Psoas muscle (tissue), 8 donors: ENCODE measurements at places on chromosomes 2 and 18. TPM values are rescaled to one million over a fixed set of nuclear protein-coding genes. Genes with fewer than 3 reads are reported as not detected.

Gene STK11IP
- total RNA-seq: 5.5 TPM

Gene ORC4
- total RNA-seq: 40.0 TPM

Gene TBR1
- total RNA-seq: not detected

Gene PROKR1
- total RNA-seq: not detected

Gene CD8B
- total RNA-seq: 0.43 TPM

Gene TNP1
- not detected for total RNA-seq

Gene LYPD1
- total RNA-seq: not detected

Gene DCC
- not detected for total RNA-seq

DNA sequence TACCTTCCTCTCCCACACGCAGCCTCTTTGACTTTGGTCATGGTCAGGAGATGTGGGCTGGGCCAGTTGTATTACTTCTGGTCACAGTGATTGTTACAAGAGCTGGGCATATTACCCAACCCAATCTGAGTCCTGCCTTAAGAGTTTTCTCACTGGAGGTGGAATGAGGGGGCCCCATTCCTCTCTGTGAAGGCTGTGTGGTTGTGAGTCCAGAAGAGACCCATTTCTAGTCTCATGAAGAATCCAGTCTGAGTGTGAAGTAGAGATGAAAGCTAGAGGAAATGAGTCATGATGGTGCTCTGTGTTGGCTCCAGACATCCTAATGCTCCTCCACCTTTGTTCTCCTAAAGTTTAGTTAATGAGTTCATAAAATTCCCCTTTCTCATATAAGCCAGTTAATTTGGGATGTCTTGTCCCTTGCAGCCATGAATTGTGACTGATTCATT is 50.8 kb upstream of the RASGRP3 start:
- no peak overlapping the region for H3K27ac ChIP-seq
- no peaks in the 10 kb centered on the region for H3K36me3 ChIP-seq
- no peaks in the 10 kb centered on the region for H3K4me1 ChIP-seq
- no peak overlapping the region for H3K4me3 ChIP-seq

GRCh38 chr18:74976331-74976909 is 232.5 kb downstream of the PTGR3 start:
- no peaks in the 10 kb centered on the region for H3K4me1 ChIP-seq
- no peaks in the 10 kb centered on the region for H3K27me3 ChIP-seq
- no peaks in the 10 kb centered on the region for H3K36me3 ChIP-seq

- H3K4me3 ChIP-seq: no peak overlapping the region
- H3K27me3 ChIP-seq: no peaks in the 10 kb centered on the region
- no peak for DNase-seq
- H3K27ac ChIP-seq: no peak overlapping the region
- H3K4me1 ChIP-seq: no peaks in the 10 kb centered on the region
Measured at GRCh38 chr18:68734308-68734707, 19.4 kb upstream of the TMX3 start.

DNA sequence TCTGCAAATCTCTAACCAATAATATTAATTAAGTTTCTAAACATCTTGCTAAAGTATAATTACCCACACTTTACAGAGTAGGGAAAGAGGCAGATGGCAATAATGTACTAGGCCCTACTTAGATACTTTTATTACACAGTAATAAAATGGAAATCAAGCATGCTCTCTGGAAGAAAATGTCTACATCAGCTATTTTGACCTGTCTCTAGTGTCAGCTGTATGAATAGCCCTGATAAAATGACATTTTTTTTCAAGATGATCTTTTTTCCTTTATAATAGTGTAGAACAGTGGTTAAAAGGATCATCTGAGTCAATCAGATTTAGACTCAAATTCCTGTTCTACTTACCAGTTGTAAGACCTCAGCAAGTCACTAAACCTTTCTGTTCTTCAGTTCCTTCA is 397.3 kb downstream of the GRB14 start:
- no peak overlapping the region for H3K4me3 ChIP-seq
- no peak for DNase-seq
- no peaks in the 10 kb centered on the region for H3K4me1 ChIP-seq
- no peaks in the 10 kb centered on the region for H3K27me3 ChIP-seq

DNA sequence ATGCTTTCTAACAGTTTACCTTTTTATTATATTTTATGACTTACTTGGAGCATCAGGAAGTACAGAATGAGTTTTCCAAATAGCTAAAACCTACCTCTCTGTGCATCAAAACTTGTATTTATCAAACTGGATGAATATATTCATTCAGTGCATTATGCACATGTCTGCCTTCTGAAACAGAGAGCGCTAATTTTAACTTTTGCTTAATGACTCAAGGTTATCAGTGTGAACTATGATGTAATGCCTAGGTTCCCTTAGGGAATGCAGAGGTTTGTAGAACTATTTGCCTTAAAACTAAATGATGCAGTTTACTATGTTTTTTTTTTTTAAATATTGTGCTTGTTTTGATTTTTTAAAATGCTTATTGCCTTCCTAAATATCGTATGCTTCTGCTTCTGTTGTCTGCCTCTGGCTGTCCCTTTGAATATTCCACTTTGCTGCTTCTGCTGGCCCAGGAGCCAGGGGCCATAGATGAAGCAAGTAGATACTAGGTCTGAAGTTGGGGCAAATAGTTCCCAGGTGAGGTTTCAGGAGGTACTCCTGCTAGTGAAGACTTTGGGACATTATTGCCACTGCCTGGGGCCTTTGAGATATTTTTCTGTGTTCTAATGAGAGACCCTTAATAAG is 16.5 kb downstream of the TMEM178A start:
- no peaks in the 10 kb centered on the region for H3K36me3 ChIP-seq
- no peak overlapping the region for H3K27ac ChIP-seq
- no peak for DNase-seq
- no peak overlapping the region for H3K4me3 ChIP-seq
- H3K4me1 ChIP-seq: peaks cover 4% of the 10 kb centered on the region
- H3K27me3 ChIP-seq: no peaks in the 10 kb centered on the region

- H3K36me3 ChIP-seq: no peaks in the 10 kb centered on the region
- DNase-seq: no peak
- H3K27me3 ChIP-seq: no peaks in the 10 kb centered on the region
- H3K27ac ChIP-seq: no peak overlapping the region
- H3K4me3 ChIP-seq: no peak overlapping the region
Measured at GRCh38 chr18:49723648-49724180, 89.6 kb downstream of the ACAA2 start.

DNA sequence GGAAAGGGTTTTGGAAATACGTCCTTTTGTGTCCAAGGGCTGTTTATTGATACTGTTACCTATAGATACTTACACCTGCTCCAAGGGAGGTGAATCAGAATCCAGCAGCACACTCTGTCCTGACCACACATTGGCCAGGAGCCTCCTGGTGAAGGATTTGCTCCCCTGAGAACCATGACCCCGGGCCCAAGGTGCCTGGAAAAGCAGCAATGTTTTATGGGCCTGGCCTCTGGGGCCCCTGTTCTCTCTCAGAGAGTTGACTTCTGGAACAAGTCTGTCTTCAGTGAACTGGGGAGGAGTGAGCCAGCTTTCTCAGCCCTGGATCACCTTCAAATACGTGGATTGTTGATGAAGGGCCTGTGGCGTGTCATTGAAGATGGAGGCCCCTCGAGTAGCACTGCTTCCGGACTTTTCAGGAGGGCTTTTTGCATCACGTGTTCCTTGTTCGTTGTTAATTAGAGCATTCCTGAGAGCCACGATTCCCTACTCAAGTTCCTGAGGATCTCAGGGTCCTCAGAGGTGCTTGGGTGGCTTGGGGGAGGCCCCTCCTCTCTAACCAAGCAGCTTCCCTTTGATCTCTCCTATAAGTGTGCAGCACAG is 78.5 kb upstream of the RPL31 start:
- no peak overlapping the region for H3K4me3 ChIP-seq
- peaks cover 8% of the 10 kb centered on the region for H3K4me1 ChIP-seq
- H3K36me3 ChIP-seq: peaks cover 9% of the 10 kb centered on the region
- no peak overlapping the region for H3K27ac ChIP-seq

DNA sequence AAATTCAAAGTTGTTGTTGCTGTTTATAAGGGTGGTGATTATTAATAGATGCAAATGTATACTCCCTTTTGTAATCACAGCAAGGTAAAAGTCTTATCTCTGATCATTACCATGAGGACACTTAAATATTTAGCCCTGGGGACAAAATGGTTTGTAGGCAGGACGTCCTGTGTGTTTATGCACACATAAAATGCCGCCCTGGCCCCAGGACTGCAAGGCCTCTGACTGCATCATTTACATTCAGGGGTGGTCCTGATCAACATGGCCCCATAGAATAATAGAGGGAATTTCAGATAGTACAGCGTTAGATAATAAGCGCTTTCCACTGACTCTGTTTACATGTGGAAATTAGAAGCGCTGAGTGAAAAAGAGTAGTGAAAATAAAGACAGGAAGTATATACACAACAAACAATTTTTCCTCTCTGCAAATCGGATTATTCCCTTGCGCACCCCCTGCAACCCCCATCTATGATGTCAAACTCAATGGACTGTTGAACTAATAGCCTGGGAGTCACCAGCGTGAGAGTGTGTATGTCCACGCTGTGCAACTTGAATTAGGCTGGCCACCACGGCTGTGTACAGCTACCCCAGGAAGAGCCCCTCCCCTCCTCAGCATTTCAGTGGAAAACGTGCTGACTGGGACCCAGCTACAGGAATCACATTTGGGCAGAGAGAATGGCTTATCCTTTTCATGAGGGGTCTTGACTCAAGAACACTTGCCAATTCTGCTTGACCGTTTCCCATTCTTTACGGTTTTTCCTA is 291.5 kb downstream of the SOX11 start:
- H3K4me3 ChIP-seq: no peak overlapping the region
- no peak overlapping the region for H3K27ac ChIP-seq
- no peaks in the 10 kb centered on the region for H3K36me3 ChIP-seq
- no peaks in the 10 kb centered on the region for H3K4me1 ChIP-seq
- no peak for DNase-seq
- peaks cover 13% of the 10 kb centered on the region for H3K27me3 ChIP-seq

GRCh38 chr2:84741182-84741822 is 139.6 kb downstream of the TRABD2A start:
- no peak overlapping the region for H3K4me3 ChIP-seq
- no peaks in the 10 kb centered on the region for H3K4me1 ChIP-seq
- no peak for DNase-seq
- H3K27ac ChIP-seq: no peak overlapping the region
- peaks cover 4% of the 10 kb centered on the region for H3K27me3 ChIP-seq

DNA sequence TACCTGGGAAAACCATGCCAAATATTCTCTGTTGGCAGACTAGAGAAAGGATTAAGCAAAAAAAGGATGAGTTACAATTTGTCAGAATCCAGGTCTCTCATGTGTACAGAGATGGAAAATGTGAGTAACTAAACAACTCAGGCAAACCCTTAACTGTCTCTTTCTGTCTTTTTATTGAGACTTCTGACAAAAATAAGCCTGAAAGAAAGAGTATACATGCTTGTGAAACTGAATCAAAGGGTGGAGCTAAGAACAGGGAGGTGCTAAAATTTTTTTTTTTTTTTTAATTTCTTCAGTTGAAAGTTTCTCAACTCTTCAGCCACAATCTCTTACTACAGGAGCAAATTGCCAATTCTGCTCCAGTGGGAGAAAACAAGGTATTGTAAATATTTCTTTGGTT is at the start of gene SERPINB10:
SERPINB10 (plus strand) TSS at position 295 of the 400 bp plus-strand sequence. CDS start 7,553 bp downstream, outside the sequence.
- no peaks in the 10 kb centered on the region for H3K27me3 ChIP-seq
- no peaks in the 10 kb centered on the region for H3K4me1 ChIP-seq
- H3K4me3 ChIP-seq: no peak within 1 kb of the TSS
- DNase-seq: no peak

GRCh38 chr2:160794926-160795325 is 301.3 kb upstream of the RBMS1 start:
- H3K36me3 ChIP-seq: no peaks in the 10 kb centered on the region
- no peak for DNase-seq
- no peak overlapping the region for H3K4me3 ChIP-seq
- H3K4me1 ChIP-seq: no peaks in the 10 kb centered on the region

DNA sequence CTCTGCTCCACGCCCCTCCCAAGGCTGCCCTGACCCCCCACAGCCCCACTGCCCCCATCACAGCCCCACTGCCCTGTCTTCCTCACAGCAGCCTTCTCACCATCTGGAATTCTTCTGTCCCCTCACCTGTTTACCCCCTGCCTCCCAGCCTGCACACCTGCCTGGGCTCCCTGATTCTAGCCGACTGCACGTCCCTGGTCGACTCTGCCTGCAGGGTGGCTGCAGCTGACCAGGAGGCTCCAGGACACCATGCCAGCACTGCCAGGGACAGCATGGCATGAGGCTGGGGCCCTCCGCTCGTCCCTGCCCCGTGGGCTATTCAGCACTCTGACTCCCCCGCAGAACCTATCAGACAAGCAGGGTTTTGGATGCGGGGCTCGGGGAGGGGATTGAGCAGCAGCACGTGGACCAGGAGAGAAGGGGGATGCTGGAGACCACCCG is 254.1 kb downstream of the HDAC4 start:
- peaks cover 9% of the 10 kb centered on the region for H3K4me1 ChIP-seq
- H3K4me3 ChIP-seq: no peak overlapping the region
- peaks cover 90% of the 10 kb centered on the region for H3K36me3 ChIP-seq

- H3K4me1 ChIP-seq: no peaks in the 10 kb centered on the region
- H3K27ac ChIP-seq: no peak overlapping the region
- no peaks in the 10 kb centered on the region for H3K27me3 ChIP-seq
- DNase-seq: no peak
- H3K4me3 ChIP-seq: no peak overlapping the region
Measured at GRCh38 chr18:23701017-23701416, 11.8 kb downstream of the LAMA3 start.

DNA sequence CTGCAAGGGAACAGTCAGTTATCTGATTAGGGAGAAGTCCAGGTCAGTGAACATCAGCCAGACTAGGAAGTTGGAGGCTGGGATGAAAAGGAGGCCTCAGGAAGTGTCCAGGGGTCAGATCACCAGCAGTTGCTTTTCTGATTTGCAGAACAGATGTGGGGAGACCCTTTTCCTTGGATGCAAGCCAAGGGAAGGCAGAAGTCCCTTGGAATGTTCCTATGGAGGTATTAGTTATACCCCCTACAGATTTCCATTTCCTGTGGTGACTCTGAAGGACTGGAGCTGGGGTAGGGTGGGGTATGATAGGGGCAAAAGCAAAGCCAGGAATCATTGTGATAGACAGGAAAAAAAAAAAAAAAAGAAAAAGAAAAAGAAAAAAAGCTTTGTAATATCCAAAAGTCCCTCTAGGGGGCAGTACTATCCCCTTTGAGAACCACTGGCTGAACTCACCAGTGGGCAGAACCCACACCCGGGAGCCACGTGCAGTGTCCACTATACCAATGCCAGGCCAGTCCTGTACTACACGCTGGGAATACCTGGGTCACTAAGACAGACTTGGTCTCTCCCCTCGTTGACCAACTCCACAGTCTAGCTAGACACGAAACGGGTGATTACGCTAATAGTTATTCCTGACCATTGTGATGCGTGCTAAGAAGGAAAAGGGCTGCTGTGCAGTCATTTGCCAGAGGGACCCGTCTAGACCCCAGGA is 7.4 kb downstream of the DYSF start:
- peaks cover 20% of the 10 kb centered on the region for H3K36me3 ChIP-seq
- H3K4me3 ChIP-seq: no peak overlapping the region
- peaks cover 98% of the 10 kb centered on the region for H3K4me1 ChIP-seq
- DNase-seq: peak; percentile 78

DNA sequence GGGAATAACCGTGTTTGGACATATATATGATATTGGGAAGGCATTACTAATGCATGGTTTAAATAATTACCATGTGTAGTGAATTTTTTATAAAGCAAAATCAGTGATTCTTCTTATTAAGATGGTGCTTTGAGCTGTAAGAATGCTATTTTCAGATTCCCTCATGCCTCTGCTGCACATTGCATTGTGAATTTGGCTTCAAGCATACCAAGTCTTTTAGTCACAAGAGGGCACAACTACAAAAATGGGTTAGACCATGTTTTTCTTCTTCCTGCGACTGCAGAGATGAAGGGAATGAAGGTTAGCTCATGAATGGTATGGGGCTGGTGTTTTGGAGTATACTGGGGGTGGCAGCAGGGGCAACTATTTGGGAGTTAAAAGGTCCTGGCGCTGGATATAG is 320.1 kb downstream of the SLC4A3 start:
- no peak for DNase-seq
- no peak overlapping the region for H3K27ac ChIP-seq
- H3K27me3 ChIP-seq: peaks cover 2% of the 10 kb centered on the region
- no peak overlapping the region for H3K4me3 ChIP-seq
- H3K36me3 ChIP-seq: no peaks in the 10 kb centered on the region
- no peaks in the 10 kb centered on the region for H3K4me1 ChIP-seq
